Endothelial cell (in vitro differentiated cells): ENCODE measurements at places on chromosomes 13 and 19. TPM values are rescaled to one million over a fixed set of nuclear protein-coding genes. Genes with fewer than 3 reads are reported as not detected.

The CYP4F2 gene
- total RNA-seq = not detected

The NCAN gene
- total RNA-seq = 0.05 TPM

The LGALS7B gene
- total RNA-seq = 18.8 TPM

DNA sequence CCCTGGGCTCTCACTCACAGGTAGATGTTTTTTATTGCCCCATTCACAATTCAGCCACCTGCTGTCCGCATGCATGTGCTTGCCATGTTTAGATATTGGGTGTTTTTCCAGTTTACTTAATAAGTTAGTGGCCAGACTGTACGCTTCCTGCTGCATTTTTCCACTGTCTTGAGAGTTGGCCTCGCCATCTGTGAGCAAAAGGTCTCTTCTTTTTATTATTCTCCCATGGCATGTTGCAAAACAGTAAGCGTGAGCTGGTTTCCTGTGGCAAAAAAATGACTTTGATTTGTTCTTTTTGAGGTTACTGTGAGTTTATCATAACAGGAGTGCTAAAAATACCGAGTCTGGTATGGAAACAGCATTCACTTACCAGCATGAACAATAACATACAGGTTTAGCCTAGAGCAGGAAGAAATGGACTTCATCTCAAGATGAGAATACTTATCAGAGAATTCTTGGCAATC lies 46.0 kb downstream of the SAE1 start:
- H3K27ac ChIP-seq = no peak overlapping the region
- no peak for DNase-seq
- no peak overlapping the region for H3K4me3 ChIP-seq
- no peaks in the 10 kb centered on the region for H3K4me1 ChIP-seq
- peaks cover 25% of the 10 kb centered on the region for H3K36me3 ChIP-seq

GRCh38 chr19:54168174-54168917 lies 4.6 kb downstream of the TMC4 start:
- H3K27me3 ChIP-seq = peaks cover 14% of the 10 kb centered on the region
- no peak overlapping the region for H3K4me3 ChIP-seq
- peaks cover 7% of the 10 kb centered on the region for H3K4me1 ChIP-seq
- peak; percentile 96 for DNase-seq

GRCh38 chr13:41763782-41764181 lies 197.1 kb downstream of the VWA8 start:
- H3K4me3 ChIP-seq = no peak overlapping the region
- no peaks in the 10 kb centered on the region for H3K36me3 ChIP-seq
- peak overlapping the region; percentile 14 for H3K27ac ChIP-seq
- H3K27me3 ChIP-seq = peaks cover 2% of the 10 kb centered on the region
- no peak for DNase-seq

DNA sequence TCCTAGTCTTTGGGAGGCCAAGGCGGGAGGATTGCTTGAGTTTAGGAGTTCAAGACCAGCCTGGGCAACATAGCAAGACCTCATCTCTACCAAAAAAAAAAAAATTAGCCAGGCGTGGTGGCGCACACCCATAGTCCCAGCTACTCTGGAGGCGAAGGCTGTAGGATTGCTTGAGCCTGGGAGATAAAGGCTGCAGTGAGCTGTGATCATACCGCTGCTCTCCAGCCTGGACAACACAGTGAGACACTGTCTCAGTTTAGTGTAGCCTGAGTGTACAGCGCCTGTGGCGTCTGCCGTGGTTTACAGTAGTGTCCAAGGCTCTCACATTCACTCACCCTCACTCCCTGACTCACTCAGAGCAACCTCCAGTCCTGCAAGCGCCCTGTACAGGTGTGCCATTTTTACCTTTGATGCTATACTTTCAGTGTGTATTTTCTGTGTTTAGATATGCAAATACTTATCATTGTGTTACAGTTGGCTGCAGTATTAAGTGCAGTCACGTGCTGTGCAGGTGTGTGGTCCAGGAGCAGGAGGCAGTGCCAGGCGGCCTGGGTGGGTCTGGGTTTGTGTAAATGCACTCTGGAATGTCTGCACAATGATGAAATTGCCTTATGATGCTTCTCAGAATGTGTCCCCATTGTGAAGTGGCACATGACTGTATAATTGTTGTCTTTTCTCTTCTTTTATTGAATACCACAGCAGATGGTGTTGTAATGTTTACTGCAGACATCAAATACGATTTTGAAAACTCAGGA lies 36.1 kb upstream of the DCUN1D2 start:
- peaks cover 21% of the 10 kb centered on the region for H3K4me1 ChIP-seq
- no peak for DNase-seq
- H3K36me3 ChIP-seq = peaks cover 32% of the 10 kb centered on the region

DNA sequence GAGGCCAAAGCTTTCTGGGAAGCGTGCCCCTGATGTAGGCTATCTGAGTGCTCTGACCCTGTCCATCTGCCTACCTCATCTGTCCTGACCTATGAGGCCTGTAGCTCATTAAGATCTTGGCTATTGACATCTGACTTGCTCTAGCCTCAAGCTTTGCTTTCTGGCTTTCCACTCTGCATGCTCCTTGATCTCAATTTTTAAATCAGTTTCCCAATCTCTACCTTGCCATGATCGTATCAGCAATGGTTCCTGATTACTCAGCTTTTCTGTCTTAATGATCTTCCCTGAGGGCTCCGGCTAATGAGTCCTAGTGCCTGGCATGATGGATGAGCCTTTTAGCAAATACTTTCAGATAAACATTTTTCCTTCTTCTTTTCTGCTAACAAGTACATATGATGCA lies 262.0 kb downstream of the NDFIP2 start:
- H3K27me3 ChIP-seq = no peaks in the 10 kb centered on the region
- H3K4me3 ChIP-seq = no peak overlapping the region
- no peak overlapping the region for H3K27ac ChIP-seq
- DNase-seq = no peak
- H3K36me3 ChIP-seq = no peaks in the 10 kb centered on the region
- H3K4me1 ChIP-seq = no peaks in the 10 kb centered on the region

- DNase-seq = peak; percentile 91
- peaks cover 7% of the 10 kb centered on the region for H3K27me3 ChIP-seq
- peak overlapping the region; percentile 92 for H3K4me3 ChIP-seq
- peak overlapping the region; percentile 48 for H3K27ac ChIP-seq
These were observed 8.4 kb downstream of the EMP3 start for GRCh38 chr19:48333467-48334384.

- peaks cover 27% of the 10 kb centered on the region for H3K4me1 ChIP-seq
- H3K27ac ChIP-seq = peak overlapping the region; percentile 91
- DNase-seq = no peak
These were observed 8.9 kb upstream of the DGKH start for GRCh38 chr13:42039457-42039945.

DNA sequence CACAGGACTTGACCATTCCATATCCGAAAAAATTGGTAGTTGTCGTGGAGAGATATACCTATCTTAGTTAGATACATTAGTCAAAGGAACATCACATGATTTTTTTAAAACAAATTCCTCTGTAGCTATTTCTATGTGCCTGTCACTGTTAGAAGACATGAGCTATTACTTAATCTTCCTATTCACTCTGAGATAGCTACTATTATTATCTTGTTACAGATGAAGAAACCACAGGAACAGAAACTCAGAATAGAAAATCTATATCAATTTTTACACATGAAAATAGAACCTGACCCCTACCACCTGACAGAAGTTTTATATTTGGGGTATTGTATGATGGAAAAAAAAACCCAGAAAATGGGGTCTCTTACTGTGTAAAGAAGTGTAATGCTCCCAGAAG lies 68.9 kb upstream of the TDRD3 start:
- no peaks in the 10 kb centered on the region for H3K27me3 ChIP-seq
- no peak for DNase-seq
- H3K36me3 ChIP-seq = no peaks in the 10 kb centered on the region
- no peak overlapping the region for H3K4me3 ChIP-seq

- peaks cover 4% of the 10 kb centered on the region for H3K36me3 ChIP-seq
- peak; percentile 70 for DNase-seq
- H3K4me1 ChIP-seq = no peaks in the 10 kb centered on the region
- peaks cover 2% of the 10 kb centered on the region for H3K27me3 ChIP-seq
- no peak overlapping the region for H3K4me3 ChIP-seq
These were observed 13.3 kb downstream of the PALM3 start for GRCh38 chr19:14048443-14049153.

- H3K27ac ChIP-seq = no peak overlapping the region
- peaks cover 3% of the 10 kb centered on the region for H3K4me1 ChIP-seq
- H3K4me3 ChIP-seq = no peak overlapping the region
- no peaks in the 10 kb centered on the region for H3K36me3 ChIP-seq
These were observed 107.6 kb upstream of the VSTM2B start for GRCh38 chr19:29418201-29418600.

DNA sequence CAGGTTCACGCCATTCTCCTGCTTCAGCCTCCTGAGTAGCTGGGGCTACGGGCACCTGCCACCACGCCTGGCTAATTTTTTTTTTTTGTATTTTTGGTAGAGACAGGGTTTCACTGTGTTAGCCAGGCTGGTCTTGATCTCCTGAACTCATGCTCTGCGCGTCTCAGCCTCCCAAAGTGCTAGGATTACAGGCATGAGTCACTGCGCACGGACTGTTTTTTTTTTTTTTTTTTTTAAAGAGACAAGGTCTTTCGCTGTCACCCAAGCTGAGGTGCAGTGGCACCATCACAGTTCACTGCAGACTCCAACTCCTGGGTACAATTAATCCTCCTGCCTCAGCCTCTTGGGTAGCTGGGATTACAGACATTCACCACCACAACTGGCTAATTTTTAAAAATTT lies 8.2 kb upstream of the ADAMTS10 start:
- H3K4me3 ChIP-seq = no peak overlapping the region
- peaks cover 3% of the 10 kb centered on the region for H3K27me3 ChIP-seq
- H3K27ac ChIP-seq = no peak overlapping the region
- H3K36me3 ChIP-seq = peaks cover 3% of the 10 kb centered on the region
